ENCODE measurements at places on chromosomes 6 and 20.

DNA sequence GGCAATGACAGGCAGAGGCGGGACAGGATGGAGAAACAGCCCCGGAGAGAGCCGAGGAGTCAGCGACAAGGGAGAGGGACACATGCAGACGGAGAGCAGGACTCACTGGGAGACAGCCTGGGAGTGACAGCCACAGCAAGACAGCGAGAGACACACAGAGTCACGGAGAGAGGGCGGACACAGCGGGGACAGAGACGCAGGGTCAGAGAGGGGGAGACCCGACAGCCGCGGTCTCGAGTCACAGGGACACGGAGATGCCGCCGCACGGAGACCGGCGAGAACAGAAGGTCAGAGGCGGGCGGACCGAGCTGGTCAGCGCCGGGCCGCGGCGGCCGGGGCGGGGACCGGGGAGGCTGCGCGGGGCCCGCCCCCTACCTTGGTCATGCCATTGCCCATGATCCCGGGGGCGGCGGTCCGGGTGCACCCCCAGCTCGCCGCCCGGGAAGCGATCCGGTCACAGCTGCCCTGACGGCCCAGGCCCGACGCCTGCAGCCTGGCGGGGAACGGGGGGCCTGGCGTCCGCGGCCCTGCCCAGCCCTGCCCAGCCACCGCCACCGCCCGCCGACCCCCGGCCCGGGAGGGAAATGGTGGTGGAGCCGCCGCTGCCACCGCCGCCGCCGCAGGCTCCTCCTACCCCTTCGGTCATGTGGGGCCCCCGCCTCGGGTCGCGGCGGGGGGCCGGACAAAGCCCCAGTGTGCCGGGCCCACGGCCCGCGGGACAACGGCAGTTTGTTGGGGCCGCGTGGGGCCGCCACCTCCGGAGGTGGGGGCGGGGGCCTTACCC lies at the start of the genes DUSP15 and TTLL9:
Gene DUSP15, minus strand, starts transcription at position 586 of the 784 bp plus-strand sequence. Its CDS starts 190 bp downstream, at position 396.
Gene TTLL9, plus strand, starts transcription at position 693 of the 784 bp plus-strand sequence. CDS start 493 bp downstream, outside the sequence.
- DNase-seq: peak; percentile 65

DNA sequence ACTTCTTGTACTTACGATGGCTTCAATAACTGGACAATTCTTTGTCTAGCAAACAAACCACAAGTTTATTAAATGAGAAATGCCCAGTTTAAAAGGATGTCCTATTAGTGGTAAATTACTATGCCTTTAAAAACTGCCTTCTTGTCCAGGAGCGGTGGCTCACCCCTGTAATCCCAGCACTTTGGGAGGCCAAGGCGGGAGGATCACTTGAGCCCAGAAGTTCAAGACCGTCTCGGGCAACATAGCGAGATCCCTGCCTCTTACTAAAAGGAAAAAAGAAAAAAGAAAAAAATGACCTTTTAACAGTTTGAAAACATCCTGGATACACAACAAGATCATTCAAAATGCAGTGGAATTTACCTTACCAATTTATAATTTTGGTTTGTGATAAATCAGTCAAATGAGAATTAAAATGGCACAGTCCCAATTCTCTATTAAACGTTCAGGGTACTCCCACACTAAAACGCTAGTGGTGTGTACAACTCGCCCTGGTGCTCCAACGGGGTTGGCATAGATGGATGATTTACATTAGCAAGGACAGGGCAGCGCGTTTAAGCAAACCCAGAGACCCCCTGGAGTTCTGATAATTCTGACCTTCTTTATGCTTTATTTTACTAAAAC lies 2.3 kb downstream of the ZBTB2 start:
- no peak for DNase-seq

GRCh38 chr20:57647933-57648785 lies 27.9 kb upstream of the ZBP1 start:
- no peak for DNase-seq

GRCh38 chr6:163712981-163713380 lies 298.5 kb downstream of the QKI start:
- no peak for DNase-seq

- DNase-seq: no peak
These were observed 693 bp downstream of the FAM50B start for GRCh38 chr6:3849681-3850450.

DNA sequence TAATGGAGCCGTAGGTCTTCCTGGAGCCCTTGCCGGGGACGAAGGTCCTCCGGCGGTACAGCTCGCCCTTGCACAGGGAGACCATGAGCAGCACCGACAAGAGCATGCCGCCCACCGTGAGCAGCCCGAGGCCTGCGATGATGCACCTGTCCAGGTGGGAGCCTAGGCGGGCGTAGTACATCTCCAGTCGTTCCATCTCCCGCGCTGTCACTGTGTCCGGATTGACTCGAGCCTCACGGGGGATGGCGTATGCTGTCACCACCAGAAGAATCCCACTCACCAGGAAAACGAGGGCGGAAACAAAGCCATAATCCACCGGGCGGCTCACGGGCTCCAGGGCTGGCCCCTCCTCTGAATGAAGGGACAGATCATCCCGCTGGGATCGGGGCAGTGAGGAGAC lies 3.8 kb downstream of the TMEM74B start:
- no peak for DNase-seq

DNA sequence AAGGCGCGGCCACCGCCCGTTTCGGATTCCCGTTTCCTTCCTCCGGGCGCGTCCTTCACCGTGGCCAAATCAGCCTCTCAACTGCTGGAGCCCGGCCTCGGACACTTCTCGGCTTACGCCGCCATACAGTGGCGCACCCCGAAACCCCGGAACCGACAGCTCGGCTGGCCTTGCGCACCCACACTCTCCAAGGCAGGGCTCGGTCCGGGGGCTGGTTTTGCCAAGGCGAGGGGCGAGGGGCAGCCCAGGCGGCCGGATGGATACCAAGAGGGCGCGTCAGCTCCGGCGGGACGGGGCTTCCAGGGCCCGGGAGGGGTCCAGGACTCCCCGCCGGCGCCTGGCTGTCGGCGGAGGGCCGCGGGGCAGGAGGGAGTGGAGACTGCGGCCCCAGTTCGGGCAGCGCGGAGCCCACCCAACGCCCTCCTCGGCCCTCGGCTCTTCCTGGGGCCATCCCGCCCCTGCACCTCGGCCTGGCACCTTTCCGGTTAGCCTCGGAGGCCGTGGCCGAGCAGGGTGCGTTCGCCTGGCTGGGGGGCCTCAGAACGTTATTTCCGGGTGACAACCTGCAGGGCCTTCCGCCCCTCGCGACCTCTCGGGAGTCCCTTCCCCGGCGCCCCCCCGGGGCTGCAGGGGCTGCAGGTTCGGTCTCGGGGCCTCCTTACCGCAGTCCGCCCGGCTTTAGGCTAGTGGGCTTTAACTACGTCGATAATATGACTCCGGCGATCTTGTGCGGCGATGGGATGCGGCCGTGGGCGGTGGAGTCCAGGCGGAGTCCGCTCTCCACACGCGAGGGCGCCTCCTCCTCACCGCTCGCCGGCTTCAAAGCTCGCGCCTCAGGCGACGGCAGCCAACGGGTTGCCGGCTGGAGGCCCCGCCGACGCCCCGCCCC lies 697 bp upstream of the CEP43 start:
- peak; percentile 40 for DNase-seq

DNA sequence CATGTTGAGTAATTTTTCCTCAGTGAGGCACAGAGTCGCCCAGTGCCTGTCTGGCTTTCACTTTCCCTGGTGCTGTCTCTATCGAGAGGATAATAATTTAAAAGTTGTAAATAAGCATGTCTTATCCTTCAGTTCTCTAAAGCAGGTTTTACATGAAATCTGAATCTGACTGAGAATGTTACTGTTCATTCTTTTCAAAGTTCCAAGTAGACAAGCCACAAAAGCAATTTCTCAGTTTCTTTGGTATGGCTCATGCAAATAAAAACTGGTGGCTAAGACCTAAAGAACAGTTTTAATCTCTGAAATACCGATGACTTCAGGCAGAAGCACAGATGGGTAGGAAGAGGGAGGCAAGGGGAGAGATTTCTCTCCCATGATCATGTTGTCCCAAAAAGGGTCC lies 87.6 kb upstream of the GCM1 start:
- no peak for DNase-seq

DNA sequence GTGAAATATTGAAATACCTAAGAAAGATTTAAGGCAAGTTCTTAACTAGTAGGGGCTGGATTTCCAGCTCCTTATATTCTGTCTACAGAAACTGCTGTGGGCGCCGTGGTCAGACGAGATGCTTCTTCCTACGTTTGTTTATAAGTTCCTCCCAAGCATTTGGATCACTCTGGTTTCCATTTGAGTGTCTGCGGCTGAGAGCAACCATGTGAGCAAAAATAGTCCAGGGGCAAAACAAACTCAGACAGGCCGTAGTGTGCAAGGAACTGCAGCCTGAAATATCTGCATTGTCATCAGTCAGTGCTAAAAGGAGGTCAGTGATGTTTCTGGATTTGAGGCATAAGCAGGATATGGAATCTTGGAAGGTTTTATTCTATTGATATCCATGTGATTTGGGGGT lies 485.9 kb upstream of the JAG1 start:
- DNase-seq: no peak

DNA sequence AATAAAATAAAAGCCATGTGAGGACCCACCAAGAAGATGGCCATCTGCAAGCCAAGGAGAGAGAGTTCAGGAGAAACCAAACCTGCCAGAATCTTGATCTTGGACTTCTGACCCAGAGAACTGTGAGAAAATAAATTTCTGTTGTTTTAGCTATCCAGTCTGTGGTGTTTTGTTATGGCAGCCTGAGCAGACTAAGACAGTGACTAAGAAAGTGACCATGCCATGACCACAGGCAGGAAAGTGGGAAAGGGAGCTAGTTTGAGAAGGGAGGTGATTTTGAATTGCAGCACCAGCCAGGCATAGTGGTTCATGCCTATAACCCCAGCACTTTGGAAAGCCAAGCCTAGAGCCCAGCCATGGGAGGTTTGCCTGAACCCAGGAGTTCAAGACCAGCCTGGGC lies 21.9 kb upstream of the C6orf62 start:
- DNase-seq: no peak

DNA sequence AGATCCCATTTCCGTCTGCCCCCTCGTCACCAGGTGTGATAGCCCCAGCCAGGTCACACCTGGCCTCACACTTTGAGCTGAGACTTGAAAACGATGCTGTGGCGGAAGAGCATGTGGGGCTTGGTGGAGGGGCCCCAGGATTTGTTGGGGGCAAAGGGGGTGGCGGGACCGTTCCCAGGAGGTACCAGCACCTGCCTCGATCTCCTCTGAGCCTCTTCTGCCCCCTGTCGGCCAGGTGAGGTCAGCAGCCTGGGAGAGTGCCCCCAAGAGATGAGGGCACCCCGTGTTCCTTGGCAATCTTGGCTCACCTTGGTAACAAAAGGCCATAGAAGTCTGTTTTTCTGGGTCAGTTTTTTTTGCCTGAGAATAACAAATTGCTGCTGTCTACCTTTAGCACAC lies 25.4 kb downstream of the SPATA2 start:
- DNase-seq: no peak

DNA sequence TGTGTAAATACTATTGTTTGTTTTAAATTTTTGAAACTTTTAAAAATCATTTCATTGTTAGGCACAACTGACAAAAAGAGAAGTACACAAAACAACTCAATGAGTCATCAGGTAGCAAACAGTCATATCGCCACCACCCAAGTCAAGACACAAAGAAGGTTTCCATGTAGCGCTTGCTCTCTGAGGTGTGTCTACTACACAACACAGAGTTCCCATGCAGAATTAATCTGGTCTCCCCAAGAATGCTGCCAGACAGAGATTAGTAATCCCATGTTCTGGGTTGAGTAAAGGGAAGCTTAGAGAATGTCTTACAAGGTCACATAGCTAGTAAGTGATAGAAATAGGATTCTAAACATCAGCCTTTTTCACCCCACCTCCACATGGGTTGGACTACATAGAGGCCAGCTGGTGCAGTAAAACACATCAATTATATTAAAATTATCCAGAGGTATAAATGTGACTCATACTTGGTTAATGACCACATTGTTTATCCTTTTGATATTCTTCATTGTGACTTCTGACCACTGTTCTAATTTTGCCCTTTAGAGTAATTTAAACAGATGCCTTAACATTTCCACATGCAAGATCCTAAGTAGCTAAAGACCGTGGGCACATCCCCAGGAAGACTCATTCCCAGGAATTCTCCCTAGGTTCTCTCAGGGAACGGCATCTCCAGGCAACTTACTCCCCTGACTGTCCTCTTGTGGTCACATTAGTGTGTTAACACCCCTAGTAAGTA lies 413.5 kb downstream of the PRKN start:
- DNase-seq: no peak

Data from K562 (cell line).